CD4-positive, alpha-beta T cell treated with Interleukin-17A for 1 hour (primary cell): ENCODE measurements at places on chromosomes 6 and 20.

- DNase-seq: no peak
Measured at GRCh38 chr6:42820512-42821340, 38.9 kb downstream of the BICRAL start.

DNA sequence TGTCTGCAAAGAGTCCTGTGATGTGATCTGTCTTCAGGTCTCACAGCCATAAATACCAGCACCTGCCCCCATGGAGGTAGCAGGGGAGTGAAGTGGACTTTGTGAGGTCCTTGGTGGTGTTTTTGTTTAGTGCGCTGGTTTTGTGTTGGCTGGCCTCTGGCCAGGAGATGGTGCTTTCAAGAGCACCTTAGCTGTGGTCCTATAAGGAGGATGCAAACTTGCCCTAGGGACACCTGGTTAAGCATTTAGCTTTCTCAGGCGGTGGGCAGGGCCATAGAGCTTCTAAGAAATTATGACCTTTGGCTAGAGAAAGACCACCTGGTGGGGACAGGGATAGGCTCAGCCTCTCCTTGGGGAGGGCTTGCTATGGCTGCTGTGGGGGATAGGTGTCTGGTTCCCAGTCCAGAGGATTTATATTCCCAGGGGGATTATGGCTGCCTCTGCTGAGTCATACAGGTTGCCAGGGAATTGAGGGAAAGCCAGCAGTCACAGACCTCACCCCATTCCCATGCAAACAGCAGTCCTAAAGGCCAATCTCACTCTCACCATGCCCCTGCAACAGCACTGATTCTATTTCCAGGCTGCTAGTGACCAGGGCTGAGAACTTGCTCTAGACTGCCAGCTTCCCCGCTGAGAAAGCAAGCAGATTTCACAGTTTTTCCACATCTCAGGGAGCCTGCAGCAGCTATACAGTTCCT lies 259.3 kb downstream of the TFAP2B start:
- no peak for DNase-seq

- DNase-seq: no peak
Measured at GRCh38 chr6:99014061-99014460, 66.3 kb upstream of the FBXL4 start.

- DNase-seq: no peak
Measured at GRCh38 chr20:2838847-2839671, 1.4 kb downstream of the PCED1A start.

DNA sequence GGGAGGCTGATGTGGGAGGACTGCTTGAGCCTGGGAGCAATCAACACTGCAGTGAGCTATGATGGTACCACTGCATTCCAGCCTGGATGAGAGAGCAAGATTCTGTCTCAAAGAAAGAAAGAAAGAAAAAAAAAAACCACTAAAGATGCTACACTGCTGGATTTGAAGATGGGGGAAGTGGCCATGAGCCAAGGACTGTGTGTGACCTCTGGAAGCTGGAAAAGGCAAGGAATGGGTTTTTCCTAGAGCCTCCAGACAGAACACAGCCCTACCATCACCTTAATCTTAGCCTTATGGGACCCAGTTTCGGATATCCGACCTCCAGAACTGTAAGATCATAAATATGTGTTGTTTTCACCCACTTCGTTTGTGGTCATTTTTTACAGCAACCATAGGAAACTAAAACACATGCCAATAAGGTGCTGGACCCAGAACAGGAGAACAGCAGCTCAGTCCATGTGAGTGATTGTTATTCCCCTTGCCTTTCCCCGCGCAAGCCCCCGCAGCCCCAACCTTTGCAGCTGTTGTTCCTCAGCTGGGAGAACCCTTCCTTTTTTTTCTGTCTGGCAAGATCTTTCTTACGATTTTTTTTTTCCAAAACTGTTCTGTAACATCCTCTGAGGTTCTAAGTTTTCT lies 11.1 kb upstream of the VAPB start:
- no peak for DNase-seq

DNA sequence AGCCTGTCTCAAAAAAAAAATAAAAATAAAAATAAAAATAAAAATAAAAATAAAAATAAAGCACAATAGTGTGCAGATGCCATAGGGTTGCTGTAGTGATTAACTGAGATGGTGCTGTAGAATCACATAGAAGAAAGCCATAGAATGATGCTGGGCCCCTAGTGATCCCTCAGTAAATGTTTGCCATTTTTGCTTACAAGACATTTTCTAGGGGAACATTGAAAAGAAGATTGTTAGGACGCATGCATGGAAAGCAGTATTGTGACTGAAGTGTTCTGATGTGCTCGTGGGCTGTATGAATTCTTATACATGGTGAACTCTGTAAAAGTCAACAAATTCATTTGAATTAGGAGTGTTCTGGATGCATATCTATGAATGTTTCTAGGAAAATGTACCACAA lies 22.0 kb upstream of the SAMD3 start:
- DNase-seq: no peak

GRCh38 chr6:20044883-20045282 lies 167.4 kb downstream of the MBOAT1 start:
- DNase-seq: no peak

DNA sequence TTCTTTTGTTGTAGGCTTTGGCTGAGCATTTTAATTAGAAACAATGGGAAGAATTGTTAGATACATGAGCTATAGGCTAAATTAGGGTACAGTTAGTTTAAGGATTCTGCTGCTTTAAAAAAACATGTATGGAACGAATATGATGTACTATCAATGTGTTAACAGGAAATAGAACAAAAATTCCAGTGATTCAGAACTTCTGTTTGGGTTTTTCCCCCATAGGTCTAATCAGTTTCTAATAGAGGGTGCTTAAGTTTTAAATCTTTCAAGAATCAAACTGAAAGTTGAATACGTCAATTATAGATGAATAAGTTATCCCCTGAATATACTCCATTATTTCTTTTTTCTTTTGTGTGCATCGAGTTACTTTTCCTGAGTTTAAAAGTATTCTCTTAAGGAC lies 1.9 kb downstream of the TAB2 start:
- peak; percentile 70 for DNase-seq
